NCI-H748 treated with DMSO at 0.1 percent for 48 hours (cell line): ENCODE measurements at places on chromosomes 5 and 9.

- DNase-seq = no peak
These were observed 46.1 kb downstream of the NIPAL4 start for GRCh38 chr5:157506066-157506590.

- DNase-seq = no peak
These were observed 41.0 kb downstream of the KIAA1191 start for GRCh38 chr5:176320577-176320976.

DNA sequence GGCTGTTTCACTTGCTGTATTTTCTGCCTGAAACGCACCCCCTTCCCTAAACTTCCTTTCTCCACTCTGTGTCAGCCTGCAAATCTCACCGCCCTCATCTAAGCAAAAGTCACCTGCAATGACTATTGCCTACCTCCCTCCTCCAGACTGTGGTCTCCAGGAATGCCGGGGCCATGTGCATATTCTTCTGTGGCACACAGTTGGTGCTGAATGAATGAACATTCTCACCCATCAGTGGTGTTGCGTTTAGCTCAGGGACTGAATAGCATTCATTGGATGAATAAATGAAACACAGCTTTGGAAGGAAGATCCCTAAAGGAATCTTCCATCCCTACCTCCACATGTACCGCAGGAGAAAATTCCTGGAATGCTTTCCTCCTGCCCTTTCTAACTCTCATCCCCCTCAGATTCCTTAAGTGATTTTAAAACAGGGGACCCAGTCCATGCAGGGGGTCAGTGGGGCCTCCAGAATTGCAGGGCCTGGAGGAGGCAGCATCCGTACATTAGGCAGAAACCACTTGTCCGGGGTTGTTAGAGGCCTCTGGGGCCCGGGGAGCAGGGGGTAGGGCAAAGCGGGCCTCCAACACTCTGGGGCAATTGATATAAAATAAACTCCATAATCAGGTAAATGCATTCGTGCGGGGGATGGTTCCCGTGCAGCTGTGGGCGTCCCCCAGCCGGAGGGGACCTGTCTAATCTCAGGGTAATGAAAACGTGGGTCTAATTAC lies 28.3 kb upstream of the PTGS1 start:
- no peak for DNase-seq

GRCh38 chr9:137029058-137029936 lies 1.3 kb upstream of the ABCA2 start:
- peak; percentile 29 for DNase-seq

- no peak for DNase-seq
These were observed 39.5 kb downstream of the NSUN2 start for GRCh38 chr5:6593148-6594016.
